ENCODE measurements at places on chromosomes 16 and 17. TPM values are rescaled to one million over a fixed set of nuclear protein-coding genes. Genes with fewer than 3 reads are reported as not detected.

Gene ATP2A3
- total RNA-seq, result not detected

Gene XAF1
- total RNA-seq, result 2.0 TPM

Gene CMTM4
- 13.0 TPM for total RNA-seq

Gene COA3
- 46.4 TPM for total RNA-seq

Gene TIMP2
- total RNA-seq, result 102 TPM

Gene DRC3
- total RNA-seq, result 2.0 TPM

Gene C17orf67
- total RNA-seq, result 2.0 TPM

Gene SLC4A1
- not detected for total RNA-seq

Gene UTP4
- total RNA-seq, result 27.2 TPM

Gene B4GALNT2
- total RNA-seq, result not detected

Gene ABCA8
- 1.4 TPM for total RNA-seq

Gene ENPP7
- total RNA-seq, result not detected

Gene EEF2K
- 60.1 TPM for total RNA-seq

Gene BCAR1
- total RNA-seq, result 232 TPM

Gene RAB40C
- total RNA-seq, result 17.0 TPM

Gene EIF1
- total RNA-seq, result 67.3 TPM

Gene STX8
- total RNA-seq, result 64.7 TPM

Gene KRTAP2-1
- total RNA-seq, result not detected

Gene EME1
- total RNA-seq, result 2.3 TPM

Gene EVI2B
- 1.2 TPM for total RNA-seq

Gene KRT33B
- total RNA-seq, result not detected

Gene HS3ST3B1
- total RNA-seq, result under 0.01 TPM

Gene SNAI3
- 0.33 TPM for total RNA-seq

Gene CORO7
- total RNA-seq, result 63.0 TPM

Gene TUFM
- total RNA-seq, result 145 TPM

Gene SMPD3
- total RNA-seq, result 0.10 TPM

Gene CA7
- total RNA-seq, result not detected

Gene KRTAP17-1
- total RNA-seq, result not detected

Gene CD300H
- total RNA-seq, result not detected

Gene FASN
- 92.1 TPM for total RNA-seq

Gene ACAP1
- total RNA-seq, result not detected
